ENCODE measurements at places on chromosomes 3 and 15.

- no peaks in the 10 kb centered on the region for H3K27me3 ChIP-seq
- no peak overlapping the region for H3K4me3 ChIP-seq
- H3K27ac ChIP-seq = no peak overlapping the region
- H3K4me1 ChIP-seq = no peaks in the 10 kb centered on the region
- no peaks in the 10 kb centered on the region for H3K36me3 ChIP-seq
- no peak for DNase-seq
These were observed 166.2 kb upstream of the VEPH1 start for GRCh38 chr3:157669416-157669815.

GRCh38 chr15:57506422-57506821 lies 85.3 kb upstream of the MYZAP start:
- H3K4me3 ChIP-seq = no peak overlapping the region
- H3K4me1 ChIP-seq = peaks cover 29% of the 10 kb centered on the region
- DNase-seq = no peak
- H3K27me3 ChIP-seq = no peaks in the 10 kb centered on the region
- H3K27ac ChIP-seq = peak overlapping the region; percentile 83

DNA sequence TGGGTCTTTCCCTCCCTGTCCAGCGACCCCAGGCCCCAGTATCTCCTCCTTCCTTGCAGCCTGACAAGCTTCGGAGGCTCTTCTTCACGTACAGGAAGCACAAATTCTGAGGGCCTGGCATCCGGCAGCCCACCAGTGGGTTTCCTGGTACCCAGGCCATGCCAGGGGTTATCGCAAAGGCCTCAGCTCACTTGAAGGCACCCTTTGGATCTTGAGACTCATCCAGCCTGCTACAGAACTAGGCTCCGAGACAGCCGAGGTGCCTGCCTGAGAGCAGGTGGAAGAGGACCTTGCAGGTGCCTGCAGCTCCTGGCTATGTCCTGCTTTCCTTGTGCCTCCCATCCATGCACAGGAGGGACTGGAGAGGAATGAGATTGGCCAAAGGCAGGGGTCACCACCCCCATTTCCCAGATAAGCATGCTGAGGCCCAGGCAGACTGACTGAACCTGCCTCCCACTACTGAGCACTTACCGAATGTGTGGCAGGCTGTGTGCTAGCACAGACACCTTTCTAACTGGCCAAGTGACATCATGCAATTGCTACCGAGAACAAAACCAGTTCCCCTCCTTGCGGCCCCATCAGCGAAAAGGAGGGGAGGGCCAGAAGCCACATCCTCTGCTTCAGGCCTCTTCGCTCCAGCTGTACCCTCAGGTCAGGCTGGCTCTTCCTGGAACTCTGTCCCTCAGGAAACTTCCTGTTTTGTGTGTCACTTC lies 11.2 kb downstream of the SH2D7 start:
- DNase-seq = peak; percentile 64
- H3K36me3 ChIP-seq = no peaks in the 10 kb centered on the region
- H3K4me3 ChIP-seq = no peak overlapping the region
- H3K27ac ChIP-seq = no peak overlapping the region

GRCh38 chr15:52143873-52144272 lies 31.3 kb upstream of the BCL2L10 start:
- peaks cover 46% of the 10 kb centered on the region for H3K36me3 ChIP-seq
- peak; percentile 92 for DNase-seq
- peaks cover 16% of the 10 kb centered on the region for H3K4me1 ChIP-seq
- peak overlapping the region; percentile 71 for H3K27ac ChIP-seq

DNA sequence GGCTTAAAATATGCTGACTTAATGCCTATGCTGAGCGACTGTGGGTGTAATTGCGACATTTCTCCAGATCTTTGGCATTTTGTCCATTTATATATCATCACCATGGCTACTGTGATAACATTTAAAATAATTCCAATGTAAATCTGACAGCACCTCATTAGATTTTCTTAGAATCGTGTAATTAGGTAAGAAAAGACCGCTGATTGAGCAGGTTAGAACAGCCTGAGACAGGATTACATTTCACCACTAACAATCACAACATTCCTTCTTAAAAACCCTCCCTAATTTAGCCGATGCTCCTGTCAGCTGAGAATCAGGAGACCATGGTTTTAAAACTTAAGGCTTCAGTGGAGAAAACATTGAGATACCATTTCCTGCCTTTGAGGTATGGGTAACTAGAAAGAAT lies 455.3 kb upstream of the PDZRN3 start:
- H3K27me3 ChIP-seq = no peaks in the 10 kb centered on the region
- H3K4me1 ChIP-seq = no peaks in the 10 kb centered on the region
- H3K36me3 ChIP-seq = no peaks in the 10 kb centered on the region
- no peak overlapping the region for H3K27ac ChIP-seq
- H3K4me3 ChIP-seq = no peak overlapping the region

DNA sequence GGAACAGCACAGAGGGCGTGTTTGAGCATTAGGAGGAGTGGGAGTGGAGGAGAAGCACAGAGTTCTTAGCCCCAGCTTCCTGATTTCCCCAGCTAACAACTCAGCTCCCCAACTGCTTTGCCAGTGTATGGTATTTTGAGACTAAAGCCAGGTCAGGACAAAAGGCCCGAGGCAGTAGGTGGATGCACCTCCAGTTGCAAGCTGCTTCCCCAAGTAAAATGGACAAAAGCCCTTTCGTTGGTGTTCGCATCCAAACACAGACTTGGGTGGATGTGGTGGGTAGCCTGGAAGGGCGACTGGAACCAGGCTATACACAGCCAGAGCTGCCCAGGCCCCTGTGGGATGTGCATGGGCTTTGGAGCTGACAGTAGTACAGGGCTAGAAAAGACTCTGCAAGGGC lies 12.3 kb upstream of the EHD4 start:
- no peaks in the 10 kb centered on the region for H3K36me3 ChIP-seq
- no peaks in the 10 kb centered on the region for H3K4me1 ChIP-seq
- no peak overlapping the region for H3K4me3 ChIP-seq
- no peak overlapping the region for H3K27ac ChIP-seq
- no peaks in the 10 kb centered on the region for H3K27me3 ChIP-seq
- DNase-seq = no peak

- H3K27ac ChIP-seq = no peak overlapping the region
- no peak for DNase-seq
- H3K36me3 ChIP-seq = no peaks in the 10 kb centered on the region
- H3K27me3 ChIP-seq = peaks cover 6% of the 10 kb centered on the region
- no peak overlapping the region for H3K4me3 ChIP-seq
These were observed 27.0 kb upstream of the UBE3A start for GRCh38 chr15:25465835-25466234.

DNA sequence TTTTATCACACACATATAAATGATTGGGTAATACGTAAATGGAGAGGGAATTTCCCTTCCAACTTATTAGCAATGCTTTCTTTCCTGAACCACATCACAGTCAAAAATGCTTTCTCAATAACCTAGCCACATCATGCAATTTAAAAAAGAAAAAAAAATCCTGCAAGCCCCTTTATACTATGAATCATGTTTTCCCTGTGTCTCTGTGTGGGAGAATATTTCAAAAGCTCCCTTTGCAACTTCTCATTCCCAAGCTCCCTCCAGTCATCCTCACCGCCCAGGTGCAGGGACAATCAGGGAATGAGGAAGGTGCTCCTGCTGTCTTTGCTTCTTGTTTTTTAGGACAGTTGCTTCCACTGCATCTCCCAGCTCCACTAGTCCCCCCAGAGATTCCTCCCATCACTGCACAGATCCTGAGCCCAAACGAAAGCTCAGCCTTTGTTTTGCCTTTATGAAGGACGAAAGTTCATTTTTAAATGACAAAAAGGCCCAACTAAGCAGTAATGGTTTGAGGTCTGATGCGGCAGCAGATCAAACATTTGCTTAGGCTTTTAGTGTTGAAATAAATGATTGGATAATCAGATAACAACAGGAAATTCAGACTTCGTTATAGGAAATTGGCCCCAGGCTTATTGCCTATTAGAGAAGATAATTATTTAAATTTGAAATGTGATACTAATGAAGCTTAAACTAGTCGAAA lies 47.8 kb upstream of the ADGRG7 start:
- no peak overlapping the region for H3K4me3 ChIP-seq
- H3K36me3 ChIP-seq = no peaks in the 10 kb centered on the region
- H3K27ac ChIP-seq = peak overlapping the region; percentile 72
- H3K4me1 ChIP-seq = peaks cover 36% of the 10 kb centered on the region
- no peaks in the 10 kb centered on the region for H3K27me3 ChIP-seq

DNA sequence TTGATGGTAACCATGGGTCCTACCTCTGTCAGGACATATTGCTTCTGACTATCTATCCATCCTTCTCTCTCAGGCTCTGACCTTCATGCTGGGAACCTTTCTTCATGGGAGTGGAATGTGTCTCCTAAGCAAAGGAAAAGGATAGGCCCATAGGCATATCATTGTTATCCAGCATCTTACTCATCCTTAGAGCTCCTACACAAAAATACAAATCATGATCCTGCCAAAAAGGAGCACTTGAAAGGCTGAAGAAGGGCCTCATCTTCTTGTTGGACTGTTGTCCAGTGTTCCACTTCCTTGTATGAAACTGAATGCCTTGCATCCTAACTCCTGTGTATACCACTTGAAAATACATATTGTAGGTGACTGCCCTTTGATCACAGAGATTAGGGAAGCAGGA lies 96.1 kb upstream of the SOX2 start:
- H3K27me3 ChIP-seq = no peaks in the 10 kb centered on the region
- no peak for DNase-seq
- no peak overlapping the region for H3K4me3 ChIP-seq
- H3K36me3 ChIP-seq = no peaks in the 10 kb centered on the region
